ENCODE measurements at places on chromosomes 16 and 17. TPM values are rescaled to one million over a fixed set of nuclear protein-coding genes. Genes with fewer than 3 reads are reported as not detected.

DNA sequence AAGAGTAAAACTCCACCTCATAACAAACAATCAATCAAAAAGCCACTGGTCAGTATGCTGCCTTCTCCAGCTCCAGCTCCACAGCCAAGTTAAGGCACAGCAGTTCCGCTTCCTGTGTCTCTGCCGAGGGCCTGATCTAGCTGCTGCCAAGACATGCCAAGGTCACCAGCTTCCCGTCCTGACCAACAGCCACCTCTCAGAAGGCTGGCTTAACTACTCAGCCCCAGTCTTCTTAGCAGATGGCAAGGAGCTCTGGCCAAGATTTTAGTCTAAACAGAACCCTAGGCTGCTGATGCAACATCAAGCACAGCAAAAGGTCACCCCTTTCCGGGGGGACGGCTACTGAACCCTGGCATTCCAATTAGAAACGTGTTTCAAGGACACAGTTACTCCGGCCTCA is 17.7 kb upstream of the MNT start:
- H3K27me3 ChIP-seq: no peaks in the 10 kb centered on the region
- peak overlapping the region; percentile 26 for H3K27ac ChIP-seq
- no peak overlapping the region for H3K4me3 ChIP-seq
- no peak for DNase-seq
- peaks cover 52% of the 10 kb centered on the region for H3K36me3 ChIP-seq
- H3K4me1 ChIP-seq: no peaks in the 10 kb centered on the region

- no peak for DNase-seq
- peaks cover 5% of the 10 kb centered on the region for H3K4me1 ChIP-seq
- no peak overlapping the region for H3K27ac ChIP-seq
- H3K27me3 ChIP-seq: no peaks in the 10 kb centered on the region
Observed at GRCh38 chr16:88738151-88739084, 32.1 kb downstream of the CTU2 start.

DNA sequence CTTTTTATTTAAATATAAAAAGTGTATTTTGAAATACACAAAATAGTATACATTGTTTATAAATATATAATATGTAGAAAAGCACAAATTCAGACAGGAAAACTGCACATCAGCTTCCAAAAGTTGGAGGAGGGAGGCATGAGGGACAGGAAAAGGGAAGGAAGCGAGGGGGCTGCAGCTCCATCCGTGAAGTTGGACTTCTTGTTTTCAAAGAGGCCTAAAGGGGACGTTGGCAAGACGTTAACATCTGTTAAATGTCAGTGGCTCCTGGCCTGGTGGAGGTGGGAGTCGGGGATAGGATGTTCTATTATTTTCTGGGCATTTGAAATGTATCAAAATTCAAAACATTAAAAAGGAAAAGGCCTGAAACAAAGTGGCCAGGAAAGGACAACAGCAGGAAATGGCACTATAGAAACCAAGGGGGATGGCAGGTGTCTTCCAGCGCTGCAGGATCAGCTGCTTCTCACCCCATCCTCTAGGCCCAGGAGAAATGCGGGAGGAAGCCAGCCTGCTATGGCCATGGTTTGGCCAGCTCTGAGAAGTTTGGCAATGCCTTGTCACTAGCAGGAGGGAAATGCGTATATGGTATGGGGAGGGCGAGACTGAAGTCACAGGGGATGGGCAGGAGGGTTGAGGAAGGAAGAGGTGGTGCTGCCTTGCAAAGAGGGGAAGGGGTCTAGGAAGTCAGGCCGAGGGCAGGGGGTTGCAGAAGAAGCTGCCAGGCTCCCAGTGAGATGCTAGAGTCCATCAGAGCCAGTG is 6.4 kb downstream of the CMTM2 start:
- no peaks in the 10 kb centered on the region for H3K36me3 ChIP-seq
- H3K4me3 ChIP-seq: no peak overlapping the region
- H3K27ac ChIP-seq: no peak overlapping the region
- no peaks in the 10 kb centered on the region for H3K27me3 ChIP-seq
- DNase-seq: no peak

- no peak for DNase-seq
- no peak overlapping the region for H3K27ac ChIP-seq
- H3K4me1 ChIP-seq: no peaks in the 10 kb centered on the region
- H3K36me3 ChIP-seq: no peaks in the 10 kb centered on the region
Observed at GRCh38 chr17:76946111-76946771, 78.0 kb downstream of the MGAT5B start.

GRCh38 chr17:61011251-61011650 is 333.6 kb downstream of the BCAS3 start:
- no peak for DNase-seq
- peaks cover 11% of the 10 kb centered on the region for H3K4me1 ChIP-seq
- H3K27me3 ChIP-seq: no peaks in the 10 kb centered on the region
- no peak overlapping the region for H3K27ac ChIP-seq

DNA sequence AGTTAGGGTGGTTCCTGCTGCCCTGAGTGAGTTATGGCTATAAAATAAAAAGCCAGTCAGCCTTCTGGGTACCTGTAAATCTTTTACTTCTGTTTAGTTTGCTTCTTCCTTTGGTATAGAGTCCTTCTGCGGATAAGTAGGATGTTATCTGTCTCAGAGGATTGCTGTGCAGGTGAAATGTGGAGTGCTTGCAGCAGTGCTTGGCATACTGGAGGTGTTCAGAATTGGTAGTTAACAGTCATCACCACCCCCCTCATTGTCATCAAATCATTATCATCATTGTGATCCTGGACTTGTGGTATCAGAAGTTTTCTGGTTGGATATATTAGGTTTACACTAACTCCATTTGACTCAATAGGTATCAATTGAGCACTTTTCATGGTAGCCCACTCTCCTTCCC is 2.6 kb downstream of the LCMT1 start:
- peaks cover 17% of the 10 kb centered on the region for H3K36me3 ChIP-seq
- peaks cover 36% of the 10 kb centered on the region for H3K4me1 ChIP-seq
- H3K4me3 ChIP-seq: no peak overlapping the region
- no peaks in the 10 kb centered on the region for H3K27me3 ChIP-seq
- DNase-seq: no peak

DNA sequence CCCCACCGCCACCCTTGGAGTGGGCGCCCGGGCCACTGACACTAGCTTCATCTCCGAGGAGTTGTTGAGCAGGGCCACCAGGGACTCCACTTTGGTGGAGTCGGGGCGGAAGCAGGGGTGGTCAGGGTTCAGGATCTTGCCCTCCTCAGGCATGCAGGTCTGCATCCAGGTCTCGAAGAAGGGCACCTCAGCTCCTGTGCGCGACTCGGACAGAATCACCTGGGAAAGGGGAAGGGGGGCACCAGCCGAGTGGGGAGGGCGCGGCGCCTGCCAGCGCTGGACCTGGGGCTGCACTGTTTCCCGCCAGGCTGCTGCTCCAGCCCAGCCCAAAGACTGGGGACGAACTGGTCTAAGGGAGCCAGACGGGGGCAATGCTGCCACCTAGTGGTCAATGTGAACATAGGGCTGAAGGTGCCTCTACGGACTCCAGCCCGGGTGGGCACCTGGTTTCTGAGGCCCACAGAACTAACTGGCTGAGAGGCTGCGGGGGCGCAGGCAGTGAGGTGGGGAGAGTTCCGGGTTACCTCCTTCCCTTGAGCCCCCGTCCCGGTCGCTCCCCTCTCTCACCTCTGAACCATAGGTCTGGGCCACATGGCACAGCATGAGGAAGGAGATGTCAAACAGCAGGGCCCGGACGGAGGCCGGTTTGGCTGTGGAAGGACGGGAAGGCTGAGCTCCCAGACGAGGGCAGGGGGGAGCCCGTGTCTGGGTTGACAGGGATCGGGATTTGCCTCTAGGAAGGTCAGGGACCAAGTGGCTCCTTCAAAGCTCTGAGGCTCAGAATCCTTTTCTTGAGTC is 11.8 kb downstream of the CSF3 start:
- peaks cover 53% of the 10 kb centered on the region for H3K4me1 ChIP-seq
- H3K27me3 ChIP-seq: no peaks in the 10 kb centered on the region
- peaks cover 93% of the 10 kb centered on the region for H3K36me3 ChIP-seq
- H3K27ac ChIP-seq: peak overlapping the region; percentile 37

DNA sequence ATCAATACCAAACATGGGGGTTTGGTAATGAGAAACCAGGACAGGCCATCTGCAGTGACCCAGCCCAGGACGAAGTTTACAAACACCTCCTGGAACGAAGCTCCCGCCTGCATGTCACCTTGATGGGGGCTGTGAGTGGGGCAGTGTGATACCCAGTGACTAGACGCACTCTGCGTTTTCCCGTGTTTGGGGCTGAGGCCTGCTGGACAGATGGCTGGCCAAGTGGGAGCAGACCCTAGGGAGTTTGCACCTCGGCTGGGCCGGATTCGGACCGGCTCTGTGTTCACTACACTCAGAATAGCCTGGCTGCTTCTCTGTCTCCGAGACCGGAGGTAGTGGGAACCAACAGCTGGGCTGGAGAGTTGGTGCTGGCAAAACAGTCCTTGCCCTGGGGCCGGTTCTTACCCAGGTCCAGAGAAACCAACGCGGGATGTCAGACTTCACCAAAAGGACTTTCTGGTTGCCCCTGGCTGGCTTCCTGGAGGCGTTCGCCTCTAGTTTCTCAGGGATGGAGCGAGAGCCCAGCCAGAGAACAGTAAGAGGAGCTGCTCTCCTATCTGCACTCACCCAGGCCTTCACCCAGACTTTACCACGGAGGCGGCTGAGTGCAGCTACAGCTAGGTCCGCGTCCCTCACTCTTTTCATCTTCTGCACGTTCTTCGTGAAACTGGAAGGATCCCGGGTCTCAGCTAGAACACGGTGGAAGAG is 20.4 kb downstream of the CARHSP1 start:
- no peak overlapping the region for H3K27ac ChIP-seq
- no peak overlapping the region for H3K4me3 ChIP-seq
- H3K36me3 ChIP-seq: peaks cover 66% of the 10 kb centered on the region

DNA sequence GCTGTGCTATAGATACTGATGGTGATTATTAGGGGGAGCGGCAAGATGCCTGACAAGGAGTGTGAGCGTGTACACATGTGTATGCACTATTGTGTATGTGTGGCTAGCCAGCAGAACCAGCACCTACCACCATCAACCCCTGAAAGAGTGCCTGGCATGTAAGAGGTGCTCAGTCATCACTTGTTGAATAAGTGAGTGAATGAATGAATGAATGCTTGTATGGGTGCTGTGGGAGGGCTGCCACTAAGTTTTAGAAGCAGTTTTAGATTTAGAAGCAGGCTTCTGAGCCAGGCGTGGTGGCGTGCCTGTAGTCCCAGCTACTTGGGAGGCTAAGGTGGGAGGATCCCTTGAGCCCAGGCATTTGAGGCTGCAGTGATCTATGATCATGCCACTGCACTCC is 37.0 kb downstream of the RAB11FIP4 start:
- H3K4me3 ChIP-seq: no peak overlapping the region
- DNase-seq: no peak
- no peak overlapping the region for H3K27ac ChIP-seq

GRCh38 chr16:11091021-11091785 is 146.8 kb downstream of the CLEC16A start:
- peaks cover 13% of the 10 kb centered on the region for H3K36me3 ChIP-seq
- peaks cover 28% of the 10 kb centered on the region for H3K4me1 ChIP-seq
- H3K27me3 ChIP-seq: no peaks in the 10 kb centered on the region

GRCh38 chr17:42283241-42284023 is 4.9 kb upstream of the STAT5A start:
- no peak for DNase-seq
- H3K4me1 ChIP-seq: peaks cover 32% of the 10 kb centered on the region
- peak overlapping the region; percentile 49 for H3K27ac ChIP-seq
- H3K36me3 ChIP-seq: no peaks in the 10 kb centered on the region
- H3K27me3 ChIP-seq: no peaks in the 10 kb centered on the region
- no peak overlapping the region for H3K4me3 ChIP-seq

DNA sequence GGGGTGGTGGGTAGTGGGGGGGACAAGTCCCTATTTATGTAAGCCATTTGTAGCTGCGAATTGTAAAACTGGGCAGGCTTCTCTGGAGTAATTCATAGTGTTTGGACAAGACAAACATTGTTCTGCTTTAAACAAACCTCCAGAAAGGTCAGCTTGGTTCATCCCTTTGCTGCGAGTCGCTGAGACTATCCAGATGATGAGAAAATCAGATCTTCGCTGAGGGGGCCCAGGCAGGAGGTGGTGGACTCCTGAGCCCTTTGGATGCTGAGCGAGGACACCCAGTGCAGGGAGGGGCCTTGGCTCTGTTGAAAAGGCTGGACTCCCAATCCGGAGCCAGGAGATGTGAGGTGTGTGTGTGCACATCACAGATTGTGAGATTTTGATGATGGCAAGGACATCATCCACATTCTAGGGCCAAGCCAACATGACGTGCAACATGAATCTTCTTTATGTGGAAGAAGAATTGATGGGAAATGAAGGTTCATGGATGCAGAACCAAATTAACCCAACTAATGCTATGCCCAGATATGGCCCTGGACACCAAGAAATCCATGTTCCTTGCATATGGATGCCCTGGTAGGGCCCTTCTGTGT is 15.0 kb upstream of the NTN1 start:
- no peak overlapping the region for H3K27ac ChIP-seq
- H3K4me3 ChIP-seq: no peak overlapping the region
- no peak for DNase-seq
- H3K4me1 ChIP-seq: peaks cover 17% of the 10 kb centered on the region
- H3K27me3 ChIP-seq: peaks cover 73% of the 10 kb centered on the region
- no peaks in the 10 kb centered on the region for H3K36me3 ChIP-seq

DNA sequence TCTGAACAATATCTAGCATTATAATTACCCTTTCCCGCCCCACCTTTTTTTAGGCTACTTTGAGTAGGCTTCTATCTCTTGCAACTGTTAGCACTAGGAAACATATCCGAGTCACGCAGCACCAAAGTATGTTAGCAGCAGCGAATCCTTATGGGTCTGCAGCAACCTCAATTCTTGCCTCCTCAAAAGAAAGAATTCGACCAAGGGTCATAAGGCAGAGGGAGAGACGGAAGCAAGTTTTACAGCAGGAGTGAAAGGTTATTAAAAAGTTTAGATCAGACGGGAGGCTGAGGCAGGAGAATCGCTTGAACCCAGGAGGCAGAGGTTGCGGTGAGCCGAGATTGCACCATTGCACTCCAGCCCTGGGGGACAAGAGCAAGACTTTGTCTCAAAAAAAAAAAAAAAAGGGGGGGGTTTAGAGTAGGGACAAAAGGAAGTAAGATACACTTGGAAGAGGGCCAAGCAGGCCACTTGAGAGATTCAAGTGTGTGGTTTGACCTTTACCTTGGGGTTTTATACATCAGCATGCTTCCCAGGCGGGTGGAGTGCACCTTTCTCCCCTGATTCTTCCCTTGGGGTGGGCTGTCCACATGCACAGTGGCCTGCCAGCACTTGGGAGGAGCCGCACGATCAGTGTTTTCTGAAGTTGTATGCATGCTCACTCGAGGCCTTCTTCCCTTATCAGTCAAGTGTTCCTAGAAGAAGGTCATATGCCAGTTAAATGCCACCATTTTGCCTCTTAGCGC is 67.7 kb downstream of the HLF start:
- no peaks in the 10 kb centered on the region for H3K36me3 ChIP-seq
- no peak overlapping the region for H3K27ac ChIP-seq
- H3K4me1 ChIP-seq: no peaks in the 10 kb centered on the region
- no peaks in the 10 kb centered on the region for H3K27me3 ChIP-seq
- DNase-seq: peak; percentile 74
- no peak overlapping the region for H3K4me3 ChIP-seq

GRCh38 chr16:78376452-78376851 is 277.0 kb downstream of the WWOX start:
- H3K4me3 ChIP-seq: no peak overlapping the region
- no peak overlapping the region for H3K27ac ChIP-seq
- no peaks in the 10 kb centered on the region for H3K36me3 ChIP-seq
- no peaks in the 10 kb centered on the region for H3K27me3 ChIP-seq

PLEKHH3 gene
- 18.3 TPM for total RNA-seq

TMEM238L gene
- not detected for total RNA-seq

TOM1L1 gene
- 34.1 TPM for total RNA-seq
